ENCODE measurements at places on chromosomes 3 and 15.

DNA sequence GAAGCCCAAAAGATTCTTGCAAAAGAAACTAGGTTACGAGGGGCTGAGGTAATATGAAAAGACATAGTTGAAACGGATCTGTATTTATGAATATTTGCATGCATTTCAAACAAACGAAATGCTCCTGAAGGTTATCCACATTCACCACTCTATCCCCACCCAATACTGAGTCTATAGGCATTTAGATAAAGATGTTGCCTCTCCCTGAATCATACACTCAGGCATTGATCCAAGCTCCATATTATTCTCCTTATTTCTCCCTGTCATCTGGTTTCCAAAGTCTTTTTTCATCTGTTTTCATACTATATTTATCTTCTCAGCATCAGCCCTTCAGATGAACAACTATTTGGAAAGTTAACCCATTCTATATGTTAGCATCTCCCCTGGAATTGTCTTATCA is 492.5 kb upstream of the TGFBR2 start:
- no peak for DNase-seq

DNA sequence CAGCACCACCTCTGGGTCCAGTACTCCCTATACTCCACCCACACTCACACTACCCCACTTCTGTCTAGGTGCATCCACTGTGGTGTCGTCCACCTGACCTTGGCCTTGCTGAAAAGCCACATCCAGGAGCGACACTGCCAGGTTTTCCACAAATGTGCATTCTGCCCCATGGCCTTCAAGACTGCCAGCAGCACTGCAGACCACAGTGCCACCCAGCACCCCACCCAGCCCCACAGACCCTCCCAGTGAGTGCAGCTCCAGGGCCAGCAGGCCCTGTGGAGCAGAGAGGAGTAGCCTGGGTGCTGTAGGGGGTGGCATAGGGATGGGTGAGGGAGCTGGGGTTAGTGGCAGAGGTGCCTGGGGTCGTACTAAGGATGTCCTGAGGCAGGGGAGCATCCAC is 19.4 kb upstream of the ALPK3 start:
- no peak for DNase-seq

DNA sequence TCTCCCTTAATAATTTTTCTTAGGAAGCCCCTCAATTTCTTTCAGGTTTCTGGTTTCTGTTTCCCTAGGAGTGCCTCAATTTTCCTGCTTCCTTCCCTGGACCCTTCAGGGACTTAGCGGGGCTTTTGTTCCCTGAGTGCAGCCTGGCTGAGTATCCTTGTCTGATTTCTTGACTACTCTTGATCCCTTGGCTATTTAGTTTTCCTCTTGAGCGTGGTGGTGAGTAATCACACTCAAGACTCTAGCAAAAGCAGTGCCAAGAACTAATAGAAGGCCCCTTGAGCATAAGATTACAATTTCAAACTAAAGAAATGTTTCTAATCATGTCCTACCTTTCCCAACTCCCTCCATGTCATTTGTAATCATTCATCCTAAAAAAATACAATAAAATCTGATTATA is 94.3 kb upstream of the C3orf80 start:
- peak; percentile 60 for DNase-seq

- peak; percentile 51 for DNase-seq
Observed at GRCh38 chr15:62711691-62712454, 330.7 kb upstream of the TPM1 start.

DNA sequence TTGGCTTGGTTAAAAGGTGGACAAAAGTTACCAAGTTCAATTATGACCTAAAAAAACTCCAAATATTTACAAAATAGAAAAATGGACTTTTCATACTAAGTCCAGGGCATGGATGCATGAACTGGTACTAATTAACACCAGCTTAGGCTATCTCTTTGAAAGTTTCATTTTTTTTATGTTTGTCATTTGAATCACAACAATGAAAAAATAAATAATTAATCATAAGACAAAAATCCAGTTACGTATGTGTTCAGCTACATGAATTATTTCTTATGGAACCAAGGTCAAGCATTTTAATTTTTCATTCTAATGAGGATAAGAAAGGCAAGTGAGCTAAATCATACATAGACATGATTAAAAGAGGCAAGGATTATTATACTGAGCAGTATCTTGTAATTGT is 23.7 kb upstream of the STRIT1 start:
- DNase-seq: no peak

DNA sequence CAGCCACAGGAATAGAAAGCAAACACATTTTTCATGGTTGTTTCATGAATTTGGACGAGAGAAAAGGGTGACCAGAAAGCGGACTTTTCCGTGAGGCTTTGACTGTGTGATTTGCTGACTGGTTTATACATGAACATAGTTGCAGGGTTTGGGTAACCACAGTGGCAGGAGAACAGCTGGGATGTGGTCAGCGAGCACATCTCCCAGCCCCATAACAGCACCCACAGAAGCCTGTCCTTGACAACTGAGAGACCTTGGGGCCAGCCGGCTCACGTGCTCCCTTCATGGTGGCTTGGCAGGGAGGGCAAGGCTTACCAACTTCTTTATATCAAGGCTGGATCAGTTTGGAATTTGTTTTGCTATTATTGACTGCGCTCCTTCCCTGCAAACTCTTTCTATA is 13.2 kb upstream of the RGMA start:
- DNase-seq: no peak

GRCh38 chr15:101122266-101122665 is 129.6 kb downstream of the CHSY1 start:
- DNase-seq: no peak

- no peak for DNase-seq
Observed at GRCh38 chr3:190032923-190033322, 87.8 kb downstream of the P3H2 start.

- DNase-seq: no peak
Observed at GRCh38 chr3:17979252-17979651, 236.8 kb upstream of the TBC1D5 start.

DNA sequence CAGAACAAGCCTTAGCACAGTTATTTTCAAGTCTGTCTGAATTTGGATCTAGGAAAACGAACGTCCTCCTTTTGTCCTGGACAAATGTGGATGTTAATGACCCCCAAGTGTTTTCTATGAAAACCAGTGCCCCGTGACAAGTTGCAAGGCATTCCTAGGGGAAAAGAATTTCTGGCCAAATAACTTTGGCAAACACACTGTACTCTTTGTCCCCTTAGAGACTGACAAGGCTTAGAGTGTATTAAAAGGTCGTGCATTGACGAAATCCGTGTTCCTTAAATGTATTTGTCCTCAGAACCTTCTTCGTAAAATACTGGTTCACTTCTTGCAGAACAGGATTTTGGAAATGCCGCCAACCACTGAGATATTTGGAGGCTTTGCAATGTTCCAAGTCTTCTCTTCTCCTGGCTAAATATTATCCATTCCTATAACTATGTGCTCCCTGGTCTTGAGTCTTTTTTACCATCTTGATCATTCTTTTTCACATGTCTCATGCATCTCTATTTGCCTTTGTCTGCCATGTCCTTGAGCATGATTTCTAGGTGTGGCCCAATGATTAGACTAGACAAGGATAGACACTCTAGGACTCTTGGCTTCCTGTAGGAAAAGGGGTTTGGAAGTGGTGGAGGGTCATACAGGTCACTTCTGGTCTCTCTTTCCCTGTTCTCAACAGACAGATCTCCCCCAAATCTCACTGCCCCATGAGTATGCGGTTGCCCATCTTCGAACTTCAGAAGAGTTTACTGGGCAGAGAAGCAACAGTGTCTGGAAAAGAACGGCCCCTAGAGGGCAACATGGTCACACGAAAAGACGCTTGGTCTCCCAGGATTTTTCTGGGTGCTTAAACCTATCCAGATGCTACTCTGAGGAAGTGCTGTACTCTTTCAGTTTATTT is 117.5 kb downstream of the EDEM1 start:
- DNase-seq: peak; percentile 57

DNA sequence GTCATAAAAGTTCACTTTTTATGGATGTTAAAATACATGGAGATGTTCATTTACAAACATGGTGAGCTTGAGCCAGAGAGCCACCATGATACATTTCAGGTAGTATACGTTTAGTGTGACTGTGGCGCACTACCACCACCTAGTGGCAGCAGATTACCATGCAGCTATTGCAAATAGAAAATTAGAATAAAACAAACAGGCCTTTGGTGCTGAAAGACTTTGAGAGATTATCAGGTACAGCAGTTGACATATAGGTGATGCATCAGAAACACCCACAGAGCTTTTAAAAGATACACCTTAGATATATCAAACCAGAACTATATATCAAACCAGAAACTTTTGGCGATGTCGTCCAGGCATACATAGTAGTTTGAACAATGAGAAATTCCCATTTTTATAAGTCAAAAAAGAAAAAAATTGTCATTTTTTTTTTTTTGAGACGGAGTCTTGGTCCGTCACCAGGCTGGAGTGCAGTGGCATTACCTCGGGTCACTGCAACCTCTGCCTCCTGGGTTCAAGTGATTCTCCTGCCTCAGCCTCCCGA is 42.0 kb upstream of the ICE2 start:
- peak; percentile 75 for DNase-seq

DNA sequence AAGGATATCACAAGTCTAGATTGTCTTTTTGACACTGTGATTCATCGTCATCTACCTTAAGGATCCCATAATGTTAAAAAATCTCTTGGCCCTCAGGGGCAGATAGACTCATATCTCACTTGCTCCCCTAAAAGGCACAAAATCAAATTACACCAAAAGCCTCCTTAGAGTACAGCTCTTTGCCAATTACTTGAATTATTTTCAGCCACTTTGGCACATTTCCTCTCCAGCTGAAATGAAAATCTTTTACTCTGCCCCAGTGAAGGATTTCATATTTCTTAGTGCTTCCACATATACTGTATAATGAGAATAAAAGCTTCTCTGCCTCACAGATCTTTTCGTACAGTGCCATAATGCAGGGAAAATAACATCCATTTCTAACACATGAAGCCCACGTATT is 190.7 kb upstream of the GBE1 start:
- DNase-seq: no peak

- peak; percentile 63 for DNase-seq
Observed at GRCh38 chr3:112446343-112446742, 52.9 kb downstream of the BTLA start.

DNA sequence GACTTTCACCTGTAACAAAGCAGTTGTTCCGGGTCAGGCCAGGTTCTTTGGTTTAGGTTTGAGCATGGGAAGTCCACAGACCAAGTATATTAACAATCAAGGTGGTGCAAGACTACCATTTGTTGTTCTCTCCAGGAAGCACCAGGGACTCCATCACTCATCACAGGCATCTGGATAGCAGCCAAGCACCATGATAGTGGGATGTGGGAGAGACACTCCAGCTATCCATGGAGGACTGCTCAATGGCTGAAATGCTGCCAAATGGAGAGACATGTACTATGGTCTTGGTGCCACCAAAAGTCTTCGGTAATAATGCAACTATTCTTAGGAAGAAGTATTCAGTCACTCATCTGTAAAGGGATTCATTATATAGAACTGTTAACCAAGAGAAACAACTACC is 143.0 kb downstream of the TNIK start:
- no peak for DNase-seq

DNA sequence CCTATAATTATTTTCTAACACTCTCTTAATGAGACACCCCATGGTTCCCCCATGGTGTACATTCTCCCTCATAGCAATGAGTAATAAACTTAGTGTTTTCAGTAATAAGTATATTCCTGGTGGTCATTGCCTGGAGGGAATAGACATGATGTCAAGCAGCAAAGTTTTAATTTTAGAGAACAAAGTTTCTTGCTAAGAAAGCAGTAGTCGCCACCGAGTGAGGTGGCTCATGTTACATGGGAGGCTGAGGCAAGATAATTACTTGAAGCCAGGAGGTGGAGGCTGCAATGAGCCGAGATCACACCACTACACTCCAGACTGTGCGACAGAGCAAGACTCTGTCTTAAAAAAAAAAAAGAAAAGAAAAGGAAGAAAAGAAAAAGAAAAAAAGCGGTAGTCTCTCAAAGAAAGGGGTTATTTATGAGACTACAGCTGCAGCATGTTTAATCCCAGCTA is 2.4 kb upstream of the ELP6 start:
- DNase-seq: no peak

GRCh38 chr3:42717306-42717705 is 14.7 kb upstream of the HHATL start:
- no peak for DNase-seq

- no peak for DNase-seq
Observed at GRCh38 chr15:89374086-89374981, 39.7 kb upstream of the POLG start.

DNA sequence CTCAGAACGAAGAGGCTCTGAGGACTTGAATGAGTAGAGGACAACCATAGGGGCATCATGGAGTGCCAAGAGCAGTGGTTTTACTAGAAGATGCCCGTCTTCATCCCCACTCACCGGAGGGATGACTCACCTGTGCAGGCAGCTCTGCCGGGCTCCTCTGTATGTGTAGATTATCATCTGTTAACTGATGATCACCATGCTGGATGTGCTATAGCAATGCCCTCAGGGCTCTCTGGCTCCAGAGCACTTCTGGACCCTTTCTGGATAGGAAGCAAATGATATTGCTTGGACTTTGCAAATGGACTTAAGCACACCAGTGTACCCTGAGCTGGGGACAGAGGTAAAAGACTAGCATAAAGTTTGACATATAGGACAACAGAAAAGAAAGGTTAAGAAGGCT is 10.2 kb upstream of the TGFBR2 start:
- no peak for DNase-seq

DNA sequence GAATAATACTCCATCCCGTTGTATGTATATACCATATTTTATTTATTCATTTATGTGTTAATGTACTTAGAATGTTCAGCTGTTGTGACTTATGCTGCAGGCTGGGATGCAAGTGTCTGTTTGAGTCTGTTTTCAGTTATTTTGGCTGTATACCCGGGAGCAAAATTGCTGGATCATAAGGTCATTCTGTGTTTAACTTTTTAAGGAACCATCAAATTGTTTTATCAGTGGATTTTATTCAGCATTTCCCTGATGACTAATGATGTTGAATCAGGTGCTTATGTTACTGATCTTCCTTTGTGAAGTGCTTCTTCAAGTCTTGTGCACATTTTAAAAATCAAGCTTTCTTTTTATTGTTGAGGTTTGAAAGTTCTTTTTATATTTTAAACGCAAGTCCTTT is 118.1 kb downstream of the SLC25A26 start:
- peak; percentile 23 for DNase-seq

DNA sequence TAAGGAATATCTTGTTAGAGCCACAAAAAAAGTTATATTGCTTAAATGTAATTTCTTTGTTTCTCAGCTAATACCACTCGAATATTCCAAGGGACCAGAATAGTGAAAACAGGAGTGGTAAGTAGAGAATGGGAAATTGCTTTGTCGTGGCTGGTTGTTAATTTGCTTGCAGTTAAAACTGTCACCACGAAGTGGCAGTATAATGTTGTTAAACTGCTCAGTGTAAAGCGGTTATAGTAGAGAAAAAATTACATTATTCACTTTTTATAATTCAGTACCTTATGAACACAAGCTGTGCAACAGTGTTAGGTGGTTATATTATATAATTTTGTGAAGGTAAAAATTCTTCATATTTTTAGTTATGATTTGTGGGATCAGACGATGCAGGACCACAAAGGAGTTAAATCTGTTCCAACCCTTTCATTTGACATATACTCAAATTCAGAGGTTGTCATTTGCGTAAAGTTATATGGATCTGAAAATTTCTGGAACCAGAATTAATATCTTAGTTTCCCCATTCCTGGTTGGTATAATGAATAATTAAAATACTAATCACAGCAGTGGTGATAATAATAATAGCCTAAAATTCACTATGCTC is 171.8 kb downstream of the FEZF2 start:
- peak; percentile 23 for DNase-seq

GRCh38 chr3:52065264-52065756 is 8.9 kb upstream of the DUSP7 start:
- no peak for DNase-seq

GRCh38 chr3:120506076-120506827 is 55.5 kb upstream of the FSTL1 start:
- peak; percentile 60 for DNase-seq

- no peak for DNase-seq
Observed at GRCh38 chr3:122843604-122844003, 48.7 kb downstream of the SLC49A4 start.

Measured in astrocyte of the spinal cord (primary cell).